ENCODE measurements at places on chromosomes 4 and X.

DNA sequence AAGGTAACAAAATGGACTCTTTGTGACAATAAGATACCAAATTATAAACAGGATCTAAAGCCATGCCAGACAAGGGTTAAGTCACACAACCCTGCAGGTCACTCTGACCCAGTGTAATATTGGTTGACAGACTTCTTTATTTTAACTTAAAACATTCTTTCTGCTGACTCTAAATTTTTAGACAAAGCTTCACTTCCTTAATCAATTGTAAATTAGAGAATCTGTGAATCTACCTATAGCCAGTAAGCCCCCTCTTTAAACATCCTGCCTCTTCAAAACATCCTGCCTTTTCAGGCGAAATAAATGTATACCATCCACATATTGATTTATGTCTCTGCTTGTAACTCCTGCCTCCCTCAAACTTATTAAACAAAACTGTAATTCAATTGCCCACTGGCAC is 14.2 kb downstream of the NUDT6 start:
- DNase-seq = no peak

GRCh38 chr4:25258980-25259578 is 25.2 kb downstream of the PI4K2B start:
- no peak for DNase-seq

DNA sequence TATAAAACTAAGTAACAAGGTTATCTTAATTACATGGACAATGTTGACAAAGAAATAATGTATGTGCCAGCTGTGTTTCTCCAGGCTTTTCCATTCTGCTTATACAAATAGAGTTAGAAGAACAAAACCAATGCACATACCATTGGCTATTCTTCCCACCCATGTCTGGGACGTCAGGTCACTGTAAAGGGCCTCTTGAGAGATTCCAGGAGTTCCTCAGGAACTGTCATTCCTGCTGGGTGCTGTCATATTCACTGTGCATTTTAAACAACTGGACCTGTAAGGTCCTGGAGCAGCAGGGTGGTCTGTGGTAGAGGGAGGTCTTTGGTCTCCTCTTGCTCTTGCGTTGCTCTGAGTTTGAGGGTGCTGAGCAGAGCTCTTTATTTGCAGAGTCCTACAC is 74.6 kb upstream of the AP1S2 start:
- DNase-seq = no peak

GRCh38 chr4:101933855-101934254 is 143.3 kb downstream of the BANK1 start:
- DNase-seq = no peak

GRCh38 chr4:187632260-187632995 is 363.1 kb upstream of the ZFP42 start:
- no peak for DNase-seq

- DNase-seq = no peak
These were observed 180.8 kb downstream of the FRMPD4 start for GRCh38 chrX:12319003-12319519.

- no peak for DNase-seq
These were observed 57.1 kb upstream of the NPFFR2 start for GRCh38 chr4:71974681-71975080.

- no peak for DNase-seq
These were observed 138.6 kb upstream of the APOOL start for GRCh38 chrX:84865113-84865512.

DNA sequence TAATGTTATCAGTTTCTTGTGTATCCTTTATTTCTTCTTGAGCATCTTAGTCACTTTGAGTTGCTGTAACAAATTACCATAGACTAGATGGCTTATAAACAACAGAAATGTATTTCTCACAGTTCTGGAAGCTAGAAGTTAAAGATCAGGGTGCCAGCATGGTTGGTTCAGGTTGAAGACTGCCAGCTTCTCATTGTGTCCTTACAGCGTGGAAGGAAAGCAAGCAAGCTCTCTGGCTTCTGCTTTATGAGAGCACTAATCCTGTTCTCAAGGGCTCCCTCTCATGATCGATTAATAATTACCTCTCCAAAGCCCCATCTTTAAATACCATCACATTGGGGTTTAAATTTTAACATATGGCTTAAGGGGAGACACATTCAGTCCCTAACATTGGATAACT is 497.2 kb downstream of the RAPGEF2 start:
- no peak for DNase-seq

GRCh38 chrX:122739770-122740169 is 444.3 kb upstream of the GRIA3 start:
- no peak for DNase-seq

- DNase-seq = no peak
These were observed 11.2 kb upstream of the PGRMC2 start for GRCh38 chr4:128298852-128299251.

DNA sequence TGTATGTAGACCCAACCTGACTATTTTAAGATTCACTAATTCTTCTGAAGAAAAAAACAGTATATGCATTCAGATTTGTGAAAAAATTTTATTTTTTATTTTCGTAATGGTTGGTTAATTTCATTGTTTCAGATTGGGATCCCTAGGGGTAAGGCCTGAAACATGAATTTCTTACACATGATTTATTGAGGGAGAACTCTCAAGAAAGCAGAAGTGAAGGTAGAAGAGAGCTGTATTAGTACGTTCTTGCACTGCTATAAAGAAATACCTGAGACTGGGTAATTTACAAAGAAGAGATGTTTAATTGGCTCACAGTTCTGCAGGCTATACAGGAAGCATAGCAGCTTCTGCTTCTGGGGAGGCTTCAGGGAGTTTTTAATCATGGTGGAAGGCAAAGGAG is 611.9 kb upstream of the TECRL start:
- DNase-seq = no peak

GRCh38 chr4:139934057-139934707 is 219.8 kb downstream of the MAML3 start:
- DNase-seq = no peak

GRCh38 chr4:121145430-121145829 is 18.7 kb downstream of the TNIP3 start:
- no peak for DNase-seq

- DNase-seq = no peak
These were observed 387.8 kb downstream of the PRR32 start for GRCh38 chrX:127207326-127207725.

DNA sequence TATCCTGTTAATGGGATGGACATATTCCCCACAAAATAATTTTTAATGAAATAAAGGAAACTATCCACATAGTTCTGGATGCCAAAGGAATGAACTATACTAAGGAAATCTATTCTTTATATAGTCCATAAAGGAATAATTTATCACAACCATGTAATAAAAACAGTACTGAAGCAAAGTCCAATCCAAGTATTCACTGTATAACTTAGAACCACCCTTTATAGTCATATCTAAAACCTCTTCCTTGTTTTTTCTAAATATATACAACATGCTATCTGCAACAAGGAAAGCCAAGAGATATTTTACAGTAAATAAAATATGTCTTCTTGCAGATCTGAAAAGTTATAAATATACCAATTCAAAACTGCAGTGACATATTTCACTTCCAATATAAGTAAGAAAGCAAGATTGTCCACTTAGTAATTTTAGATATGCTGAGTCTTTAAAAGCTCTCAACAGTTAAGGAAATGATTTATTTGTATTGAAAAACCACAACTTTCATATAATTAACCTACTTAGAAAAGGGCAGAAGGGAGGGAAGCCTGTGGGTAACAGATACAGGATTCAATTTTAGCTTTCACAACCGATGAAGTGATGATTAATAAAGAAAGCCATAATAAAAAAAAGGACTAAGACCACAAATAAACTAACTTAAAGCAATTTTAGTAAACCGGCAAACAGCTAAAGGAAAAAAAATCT is 8.0 kb downstream of the NR3C2 start:
- DNase-seq = no peak

All from stimulated activated CD8-positive, alpha-beta memory T cell treated with anti-CD3 and anti-CD28 coated beads, Interleukin-15, amount 100 ng/mL, for 48 hours (primary cell).